OCI-M1 (cell line): ENCODE measurements at places on chromosomes 3 and 15.

DNA sequence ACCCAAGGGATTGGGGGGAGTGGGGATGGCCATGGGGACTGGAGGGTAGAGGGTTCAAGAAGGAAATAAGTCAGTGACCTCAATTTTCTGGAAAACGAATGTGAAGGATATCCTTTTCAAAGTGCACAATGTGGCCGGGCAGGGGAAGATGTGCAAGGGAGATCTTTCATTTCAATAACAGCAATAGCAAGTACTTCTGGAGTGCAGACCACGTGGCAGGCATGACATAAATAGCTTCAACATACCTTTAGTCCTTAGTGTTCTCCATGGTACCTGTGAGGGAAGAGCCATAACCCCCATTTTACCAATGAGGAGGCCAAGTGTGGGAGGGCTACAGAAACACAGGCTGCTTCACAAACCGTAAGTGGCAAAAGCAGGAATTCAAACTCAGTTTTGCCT is 138.7 kb downstream of the FOXP1 start:
- DNase-seq = no peak

DNA sequence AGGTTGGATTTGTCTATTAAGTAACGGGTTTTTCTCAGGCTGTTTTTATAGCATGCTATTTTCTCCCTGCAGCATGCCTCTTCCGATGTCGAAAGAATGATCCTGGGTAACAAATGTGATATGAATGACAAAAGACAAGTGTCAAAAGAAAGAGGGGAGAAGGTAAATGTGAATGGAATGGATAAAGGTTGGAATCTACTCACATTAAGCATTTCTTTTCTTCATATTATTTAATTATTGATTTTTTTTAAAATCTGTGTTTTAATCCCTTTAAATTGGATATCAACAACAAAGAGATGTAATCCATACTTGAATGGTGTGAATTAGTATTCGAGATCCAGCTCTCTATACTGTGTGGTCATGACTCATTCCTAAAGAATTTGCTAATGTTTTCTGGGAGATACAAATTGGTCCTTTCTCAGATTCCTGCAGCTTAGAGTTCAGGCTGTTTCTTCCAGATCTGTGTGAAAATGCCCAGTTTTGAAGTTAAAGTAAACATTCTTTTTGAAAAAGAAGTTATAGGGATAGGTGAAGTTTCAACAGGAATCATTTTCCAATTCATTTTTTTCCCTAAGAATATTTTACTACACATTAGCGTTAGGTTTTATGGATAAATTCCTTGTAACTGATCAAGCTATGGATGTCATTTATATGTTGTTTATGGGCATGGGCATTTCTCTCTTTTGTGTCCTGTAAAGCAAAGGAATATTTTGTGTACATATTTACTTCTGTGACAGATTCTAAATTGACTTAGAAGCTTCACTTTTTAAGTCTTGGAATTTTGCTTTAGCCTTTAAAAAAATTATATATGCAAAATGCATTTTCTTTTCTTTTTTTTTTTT is 20.8 kb upstream of the APH1B start:
- DNase-seq = no peak

GRCh38 chr3:170768334-170768801 is 101.6 kb downstream of the RPL22L1 start:
- peak; percentile 81 for DNase-seq

DNA sequence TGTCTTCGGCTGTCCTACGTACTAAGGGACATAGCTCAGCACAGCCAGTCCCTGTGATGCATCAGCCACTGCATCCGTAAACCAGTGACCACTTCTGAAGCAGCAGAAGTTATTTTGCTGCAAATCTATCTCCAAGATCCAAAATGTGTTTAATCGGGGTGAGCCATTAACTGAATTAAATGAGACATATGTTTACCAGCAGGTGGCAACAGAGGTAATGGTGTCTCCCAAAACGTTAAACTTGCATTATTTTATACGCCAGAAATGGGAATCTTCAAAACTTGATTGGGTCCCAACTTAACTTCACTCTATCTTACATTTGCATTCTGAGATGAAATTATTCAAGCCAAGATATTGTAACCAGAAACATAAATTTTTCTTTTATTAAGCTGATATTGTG is 75.3 kb upstream of the BOC start:
- DNase-seq = peak; percentile 27

DNA sequence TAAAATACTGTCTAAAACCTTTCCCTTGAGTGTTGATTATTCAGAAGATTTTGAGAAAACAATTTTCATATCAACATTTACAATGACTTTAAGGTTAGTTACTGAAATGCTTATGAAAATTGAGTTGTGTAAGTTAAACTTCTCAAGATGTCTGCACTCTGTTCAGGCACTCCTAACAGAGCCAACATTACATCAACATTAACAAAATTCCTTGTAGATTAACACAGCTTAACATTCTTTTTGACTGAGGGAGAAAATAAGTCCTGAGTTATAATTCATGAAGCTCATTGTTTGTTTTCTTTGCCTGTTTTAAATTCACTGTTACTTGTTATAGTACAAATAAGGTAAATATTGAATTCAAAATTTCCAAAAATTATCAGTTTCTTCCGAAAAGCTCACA is 9.0 kb downstream of the ACKR4 start:
- no peak for DNase-seq

GRCh38 chr3:127970966-127971592 is 56.0 kb downstream of the KBTBD12 start:
- DNase-seq = peak; percentile 78

DNA sequence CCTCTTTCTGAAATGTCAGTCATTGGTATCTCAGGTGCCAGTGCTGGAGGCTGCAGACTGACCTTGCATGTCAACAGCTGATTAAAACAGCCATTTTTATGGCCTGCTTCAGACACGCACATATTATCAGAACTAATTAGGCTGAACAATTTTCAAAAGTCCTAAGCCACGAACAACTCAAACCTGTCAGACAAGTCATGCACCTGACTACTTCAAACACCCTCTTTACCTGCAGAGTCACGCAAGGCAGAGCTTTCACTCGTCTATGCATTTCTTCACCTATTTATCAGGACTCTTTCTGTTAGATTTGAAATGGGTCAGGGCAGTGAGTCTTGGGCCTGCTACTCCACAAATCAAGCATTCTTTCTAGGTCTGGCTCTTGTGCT is 26.7 kb downstream of the CLK3 start:
- no peak for DNase-seq

DNA sequence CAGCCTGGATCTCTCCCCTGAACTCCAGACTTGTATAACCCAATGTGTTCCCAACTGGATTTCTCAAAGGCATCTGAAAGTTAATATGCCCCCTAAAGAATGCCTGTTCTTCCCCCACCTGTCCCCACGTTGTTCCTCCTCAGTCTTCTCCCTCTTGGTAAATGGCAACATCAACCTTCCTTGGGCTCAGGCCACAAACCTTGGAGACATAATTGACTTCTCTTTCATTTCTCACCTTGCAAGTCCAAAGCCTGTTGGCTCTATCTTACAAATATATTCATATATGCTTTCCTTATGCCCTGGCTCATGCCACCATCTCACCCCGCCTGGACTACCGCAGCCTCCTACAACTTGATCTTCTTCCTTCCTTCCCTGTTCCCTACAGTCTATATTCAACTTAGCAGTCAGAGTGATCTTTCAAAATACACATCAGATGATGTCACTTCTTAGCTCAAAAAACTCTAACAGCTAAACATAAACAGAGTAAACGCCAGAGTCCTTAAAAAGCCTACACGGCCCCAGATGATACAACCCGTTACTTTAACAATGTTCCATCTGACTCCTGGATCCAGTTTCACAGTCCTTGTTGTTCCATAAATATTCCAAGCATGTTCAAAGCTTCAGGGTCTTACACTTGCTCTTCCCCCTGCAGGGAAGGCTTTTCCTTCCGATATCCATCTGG is 66.2 kb downstream of the ETV5 start:
- no peak for DNase-seq

- DNase-seq = peak; percentile 56
These were observed 163.4 kb downstream of the KLF13 start for GRCh38 chr15:31489801-31490646.

DNA sequence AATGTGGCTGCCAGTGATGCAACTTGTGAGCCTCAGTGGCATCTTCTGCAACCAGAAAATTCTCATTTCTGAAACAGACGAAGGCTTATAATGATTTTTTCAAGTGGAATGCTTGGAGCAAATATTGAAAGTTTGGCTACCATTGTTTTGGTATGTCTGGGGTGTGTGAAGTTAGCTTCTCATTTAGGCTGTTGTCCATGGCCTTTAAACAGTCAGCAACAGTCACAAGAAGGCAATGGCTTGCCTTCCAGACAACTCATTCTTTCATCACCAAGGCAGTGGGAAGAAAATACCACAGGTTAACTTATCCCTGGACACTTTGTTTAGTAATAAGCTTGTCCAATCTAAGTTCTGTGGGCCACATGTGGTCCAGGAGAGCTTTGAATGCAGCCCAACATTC is 4.7 kb upstream of the BNC1 start:
- DNase-seq = no peak

DNA sequence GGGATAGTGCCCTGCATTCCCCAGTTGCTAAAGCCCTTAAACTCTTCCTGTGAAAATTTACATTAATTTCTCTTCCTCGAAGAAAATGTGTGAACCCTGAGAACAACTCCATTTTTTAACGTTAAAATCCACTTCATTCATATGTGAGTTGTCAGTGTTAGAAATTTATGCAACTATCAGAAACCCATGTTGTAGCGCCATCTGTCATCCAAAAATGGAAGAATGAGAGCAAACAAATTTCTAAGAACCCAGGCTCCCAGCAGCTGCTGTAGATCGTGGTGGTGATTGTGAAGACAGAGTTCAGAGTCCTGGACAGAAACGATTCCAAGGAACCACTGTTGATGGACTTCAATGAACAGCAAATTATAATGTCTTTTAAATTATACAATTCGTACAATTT is 179.7 kb upstream of the NDN start:
- peak; percentile 53 for DNase-seq

DNA sequence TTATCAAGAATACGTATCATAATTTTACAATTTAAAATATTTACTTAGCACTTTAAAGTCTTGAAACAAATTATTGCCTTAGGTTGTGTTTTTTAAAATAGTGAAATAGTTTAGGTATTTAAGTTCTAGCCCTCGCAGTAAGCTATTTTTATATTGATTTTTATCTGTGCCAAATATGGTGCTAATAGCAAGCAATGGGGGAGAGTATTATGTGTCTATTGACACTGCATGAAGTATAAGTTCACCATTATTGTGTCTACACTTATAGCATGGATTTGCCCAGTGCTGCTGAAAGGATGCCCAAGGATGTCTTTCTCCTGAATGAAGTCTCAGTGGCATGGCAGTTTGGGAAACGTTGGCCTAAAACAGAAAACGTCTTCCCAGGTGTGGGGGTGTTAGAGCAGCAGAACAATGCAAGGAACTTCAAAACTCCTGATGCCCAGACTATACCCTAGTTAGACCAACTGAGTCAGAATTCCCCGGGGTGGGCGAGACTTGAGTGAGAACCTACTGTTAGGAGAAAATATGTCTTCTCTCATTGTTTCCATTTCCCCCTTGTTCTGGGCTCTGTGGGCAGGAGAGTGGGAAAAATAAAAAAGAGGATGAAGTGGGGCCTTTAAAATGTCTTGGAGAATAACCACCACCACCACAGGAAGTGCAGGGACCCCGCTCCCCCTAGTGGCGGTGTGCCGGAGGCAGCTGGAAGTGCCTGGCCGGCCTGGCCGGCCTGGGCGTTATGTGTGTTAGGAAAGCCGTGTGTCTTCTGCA is 104.2 kb upstream of the SLC7A14 start:
- DNase-seq = peak; percentile 68

DNA sequence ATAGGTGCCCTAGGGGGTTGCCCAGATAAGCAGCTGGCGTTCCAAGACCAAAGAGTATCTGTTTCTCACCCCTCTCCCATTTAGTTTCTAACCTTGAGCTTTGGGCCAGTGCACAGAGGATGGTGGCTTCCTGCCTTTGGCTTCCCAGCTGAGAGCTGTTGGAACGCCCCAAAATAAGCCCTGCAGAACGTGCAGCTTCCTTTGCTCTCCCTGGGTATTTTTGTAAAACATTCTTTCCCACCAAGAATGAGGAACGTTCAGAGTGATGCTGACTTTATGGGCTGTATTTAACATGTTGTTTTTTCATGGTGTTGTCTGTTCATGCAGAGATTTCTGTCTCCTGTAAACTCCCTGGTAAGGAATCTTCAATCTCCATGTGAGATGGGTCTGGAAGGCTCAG is 63.8 kb downstream of the LPP start:
- no peak for DNase-seq

DNA sequence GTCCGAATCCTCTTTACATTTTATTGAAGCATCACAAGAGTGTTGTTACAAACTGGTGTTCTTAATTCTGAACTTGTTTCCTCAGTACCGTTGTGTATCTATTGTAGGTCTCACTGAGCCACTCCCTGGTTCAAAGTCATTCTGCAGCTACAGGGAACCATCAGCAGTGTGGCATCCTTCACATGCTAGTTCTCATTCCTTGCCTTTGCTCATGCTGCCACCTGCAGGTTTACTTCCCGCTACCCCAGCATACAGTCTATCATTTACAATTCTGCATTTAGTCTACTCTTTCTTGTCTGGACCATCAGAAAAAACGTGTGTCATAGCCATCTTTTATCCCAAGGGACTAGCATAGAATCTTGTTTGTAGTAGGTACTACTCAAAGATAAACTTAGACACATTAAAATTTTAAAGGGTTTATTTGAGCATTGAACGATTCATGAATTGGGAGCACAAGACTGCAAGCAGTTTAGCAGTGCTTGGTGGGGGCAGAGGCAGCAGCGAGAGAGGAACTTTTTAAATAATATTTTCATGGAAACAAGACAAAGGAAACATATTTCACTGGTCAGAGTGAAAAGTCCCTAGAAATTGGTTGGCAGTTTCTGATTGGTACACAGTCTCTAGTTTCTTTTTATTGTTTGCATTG is 402.1 kb downstream of the CADM2 start:
- peak; percentile 67 for DNase-seq

GRCh38 chr3:51977446-51978142 is 2.7 kb downstream of the ABHD14A start:
- no peak for DNase-seq

GRCh38 chr15:58298879-58299850 is 132.6 kb upstream of the LIPC start:
- DNase-seq = no peak

GRCh38 chr3:39748002-39748401 is 61.4 kb upstream of the MYRIP start:
- no peak for DNase-seq

DNA sequence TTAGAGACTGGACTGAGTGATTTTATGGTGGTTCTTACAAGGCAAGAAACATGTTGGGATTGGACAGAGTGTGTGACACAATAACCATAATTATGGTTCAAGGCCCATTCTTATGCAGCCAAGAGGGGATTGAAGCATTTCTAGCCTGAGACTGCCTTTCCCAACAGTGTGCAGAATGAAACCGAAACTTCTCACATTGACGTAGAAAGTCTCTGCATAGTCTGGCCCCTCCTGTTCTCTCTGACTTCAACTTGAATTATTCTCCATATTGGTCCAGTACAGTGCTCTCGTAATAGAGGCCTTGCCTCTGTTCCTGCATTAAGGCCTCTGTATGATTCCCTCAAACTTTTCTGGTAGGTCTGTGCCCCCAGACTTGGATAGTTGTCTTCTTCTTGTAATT is 138.3 kb downstream of the DIPK2A start:
- DNase-seq = peak; percentile 93
